Activated CD8-positive, alpha-beta memory T cell treated with anti-CD3 and anti-CD28 coated beads for 1 hour (primary cell): ENCODE measurements at places on chromosomes 3 and 15.

- DNase-seq, result no peak
These were observed 15.1 kb downstream of the MYO5C start for GRCh38 chr15:52280326-52281084.

GRCh38 chr3:160200353-160200752, 24.9 kb upstream of the C3orf80 start:
- DNase-seq, result no peak

- no peak for DNase-seq
These were observed 36.0 kb downstream of the AQR start for GRCh38 chr15:34933432-34933975.

DNA sequence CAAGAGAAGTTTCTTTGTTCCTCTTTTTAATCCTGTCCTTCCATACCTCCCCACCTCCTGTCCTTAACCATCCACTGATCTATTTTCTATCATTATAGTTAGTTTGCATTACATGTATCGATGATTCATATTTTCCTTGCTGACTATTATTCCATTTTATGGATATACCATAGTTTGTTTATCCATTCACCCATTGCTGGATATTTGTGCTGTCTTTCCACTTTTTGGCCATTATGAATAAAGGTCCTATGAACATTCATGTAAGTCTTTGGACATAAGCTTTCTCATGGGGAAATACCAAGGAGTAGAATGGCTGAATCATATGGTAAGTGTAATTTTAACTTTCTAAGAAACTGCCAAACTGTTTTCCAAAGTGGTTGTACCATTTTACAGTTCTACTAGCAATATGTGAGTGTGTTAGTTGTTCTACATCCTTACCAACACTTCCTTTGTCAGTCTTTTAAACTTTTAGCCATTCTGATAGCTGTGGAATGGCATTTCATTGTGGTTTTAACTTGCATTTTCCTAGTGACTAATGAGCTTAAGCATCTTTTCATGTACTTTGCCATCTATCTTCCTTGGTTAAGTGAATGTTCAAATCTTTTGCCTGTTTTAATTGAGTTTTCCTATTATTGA, 11.7 kb downstream of the ATP6V1A start:
- no peak for DNase-seq

DNA sequence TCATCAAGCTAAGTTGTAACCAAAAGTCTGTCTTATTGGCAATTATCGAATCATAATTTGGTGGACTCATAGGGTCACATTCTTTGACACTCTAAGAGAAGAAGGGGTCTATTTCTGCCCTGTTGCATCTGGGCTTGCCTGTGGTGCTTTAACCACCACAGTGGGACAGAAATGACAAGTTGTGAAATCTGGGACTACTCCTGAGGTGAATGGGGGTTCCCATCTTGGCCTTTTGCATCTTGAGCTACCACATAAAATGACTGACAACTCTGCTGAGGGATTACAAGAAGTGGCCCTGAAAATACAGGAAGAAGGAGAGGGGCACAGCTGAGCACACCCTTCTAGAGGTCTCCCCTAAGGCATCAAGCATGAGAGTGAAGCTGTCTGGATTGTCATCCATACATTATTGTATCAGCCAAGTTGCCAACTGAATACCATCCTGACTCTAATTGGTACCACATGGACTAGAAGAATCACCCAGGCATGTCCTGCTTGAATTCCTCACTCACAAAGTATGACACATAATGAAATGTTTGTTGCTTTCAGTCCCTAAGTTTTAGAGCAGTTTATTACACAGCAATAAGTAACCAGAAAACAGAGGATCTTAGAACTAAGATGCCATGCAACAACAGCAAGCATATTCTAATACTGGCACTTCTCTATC, 306.5 kb downstream of the ROBO1 start:
- DNase-seq, result no peak

- DNase-seq, result no peak
These were observed at the start of gene SLC9C1 for GRCh38 chr3:112293368-112294321. Gene SLC9C1 (minus strand): TSS chr3:112294216. CDS start chr3:112286791, 7,425 bp downstream.

GRCh38 chr3:179716811-179717210, 64.0 kb downstream of the USP13 start:
- DNase-seq, result no peak

- no peak for DNase-seq
These were observed 19.5 kb downstream of the MRAS start for GRCh38 chr3:138367911-138368310.

DNA sequence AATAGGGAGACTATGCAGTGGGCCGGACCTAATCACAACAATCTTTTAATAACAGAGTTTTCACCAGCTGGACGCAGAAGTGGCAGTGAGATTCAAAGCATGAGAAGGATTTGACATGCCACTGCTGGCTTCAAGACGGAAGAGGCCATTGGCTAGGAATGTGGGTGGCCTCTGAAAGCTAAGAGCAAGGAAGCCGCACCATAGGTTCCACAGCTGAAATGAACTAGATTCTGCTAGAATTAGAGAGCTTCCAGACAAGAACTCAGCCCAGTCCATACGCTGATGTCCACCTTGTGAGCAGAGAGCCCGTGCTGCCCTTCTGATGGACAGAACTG, 6.9 kb upstream of the NCBP2 start:
- DNase-seq, result no peak

DNA sequence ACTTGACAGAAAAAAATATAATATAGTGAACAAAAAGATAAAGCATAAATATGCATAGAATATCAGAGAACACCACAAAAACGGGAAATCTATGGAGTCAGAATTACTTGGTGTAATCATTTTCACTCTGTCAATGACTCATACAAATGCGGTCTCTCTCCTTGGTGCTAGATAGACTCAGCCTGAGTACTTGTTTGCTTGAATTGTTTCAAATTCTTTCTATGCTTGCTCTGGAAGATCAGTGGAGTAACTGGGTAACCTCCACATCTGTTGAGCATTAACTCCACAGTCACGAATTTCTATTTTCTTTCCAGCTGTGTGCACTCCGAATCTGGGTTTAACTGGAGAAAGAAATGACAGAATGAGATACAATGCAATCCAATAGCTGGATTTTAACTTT, 760.4 kb downstream of the ZPLD1 start:
- DNase-seq, result no peak

GRCh38 chr3:68060191-68060590, 405.8 kb upstream of the SUCLG2 start:
- DNase-seq, result no peak

GRCh38 chr3:161264852-161265251, 43.7 kb downstream of the NMD3 start:
- no peak for DNase-seq

DNA sequence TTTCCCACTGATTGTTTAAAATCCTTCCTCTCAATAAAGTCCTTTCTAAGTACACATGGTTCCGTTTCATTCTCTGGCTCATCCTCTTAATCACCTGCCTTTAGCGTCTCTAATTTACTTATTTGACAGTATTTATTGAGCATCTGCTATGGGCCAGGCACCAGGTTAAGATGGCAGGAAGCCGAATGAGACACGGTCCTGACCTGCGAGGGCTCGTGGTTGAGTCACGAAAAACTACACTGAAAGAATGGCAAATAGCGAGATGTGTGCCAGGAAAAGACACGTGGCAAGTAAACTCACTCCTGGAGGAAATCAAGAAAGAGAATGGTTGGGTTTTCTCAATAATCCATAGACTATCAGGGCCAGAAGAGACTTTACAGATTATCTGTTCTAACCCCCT, 60.9 kb downstream of the HES1 start:
- no peak for DNase-seq

DNA sequence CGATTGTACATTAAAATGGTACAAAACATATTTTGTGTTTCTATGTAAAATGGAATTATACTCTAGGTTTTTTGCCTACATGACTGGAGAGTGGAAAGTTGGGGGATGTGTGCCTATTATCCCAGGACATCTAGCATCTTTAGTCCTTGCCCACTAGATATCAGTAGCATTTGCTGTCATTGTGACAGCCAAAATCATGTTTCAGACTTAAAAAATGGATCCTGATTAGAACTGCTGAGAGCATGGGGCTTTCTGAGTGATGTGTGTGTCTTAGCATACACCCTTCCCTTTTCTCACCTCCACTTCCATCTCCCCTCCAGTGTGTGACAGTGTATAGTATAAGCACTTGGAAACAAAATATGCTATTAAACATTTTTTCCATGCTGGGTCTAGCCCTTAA, 13.3 kb downstream of the ARMC8 start:
- no peak for DNase-seq

DNA sequence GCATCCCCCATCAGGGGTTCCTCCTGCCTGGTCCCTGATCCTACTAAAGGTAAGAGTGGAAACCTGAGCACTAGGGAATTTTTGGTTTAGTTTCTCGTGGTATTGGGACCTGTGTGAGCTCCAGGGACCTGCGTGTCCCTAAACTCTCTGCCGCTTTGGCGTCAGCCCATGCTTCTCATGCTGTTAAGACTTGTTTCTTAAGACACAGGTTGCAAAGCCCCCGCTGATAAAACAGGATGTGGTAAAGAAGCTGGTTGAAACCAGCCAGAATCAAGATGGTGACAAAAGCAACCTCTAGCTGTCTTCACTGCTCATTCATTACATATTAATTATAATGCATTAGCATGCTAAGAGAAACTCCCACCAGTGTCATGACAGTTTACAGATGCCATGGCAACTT, 64.6 kb downstream of the LYZL4 start:
- DNase-seq, result no peak

DNA sequence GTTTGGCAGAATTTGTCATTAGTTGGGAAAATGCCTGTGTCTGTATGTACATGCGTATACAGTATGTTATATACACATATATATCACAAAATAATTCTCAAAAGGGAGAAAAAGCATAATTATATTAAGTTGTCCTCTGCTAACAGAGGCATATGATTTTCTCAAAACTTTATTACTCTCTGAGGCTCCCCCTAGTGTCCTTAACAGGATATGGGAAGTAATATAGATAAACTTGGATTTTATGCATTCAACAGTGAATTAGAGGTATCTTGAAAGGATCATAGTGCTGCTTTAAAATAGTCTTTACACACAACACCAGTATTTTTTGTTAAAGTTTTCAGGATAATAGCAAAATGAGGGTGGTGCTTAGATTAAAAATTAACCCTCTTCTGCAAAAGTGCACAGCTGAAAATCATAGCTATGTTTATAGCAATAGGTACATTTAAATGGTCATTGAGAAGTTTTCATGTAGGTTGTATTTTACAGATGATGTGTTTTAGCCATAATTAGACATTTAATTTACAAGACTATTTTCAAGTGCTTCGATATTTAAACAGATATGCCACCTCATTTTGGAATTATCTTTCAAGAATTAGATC, 454.0 kb upstream of the ROBO2 start:
- no peak for DNase-seq

DNA sequence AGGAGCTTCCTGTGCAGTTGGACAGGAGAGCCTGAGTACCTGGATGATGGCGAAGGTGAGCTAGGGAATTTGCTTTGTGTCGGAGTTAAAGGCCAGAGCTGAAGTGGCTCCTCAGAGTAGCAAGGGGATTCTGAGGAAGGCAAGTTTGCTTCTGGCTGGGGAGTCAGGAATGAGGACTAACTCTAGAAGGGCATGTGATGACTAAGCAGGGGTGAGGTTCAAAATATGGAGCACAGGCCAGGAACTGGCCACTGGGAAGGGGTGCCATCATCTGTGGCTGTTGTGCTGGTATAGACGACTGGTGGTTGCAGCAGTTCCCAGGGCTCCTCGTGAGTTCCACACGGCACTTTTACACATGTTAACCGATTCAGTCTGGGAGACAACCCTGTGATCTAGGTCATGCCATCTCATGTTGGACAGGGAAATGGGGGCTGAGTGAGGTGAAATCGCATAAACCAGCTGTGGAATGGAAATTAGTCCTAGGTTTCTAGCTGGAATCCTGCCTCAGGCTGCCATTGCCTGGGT, 100.8 kb downstream of the EEFSEC start:
- DNase-seq, result no peak

DNA sequence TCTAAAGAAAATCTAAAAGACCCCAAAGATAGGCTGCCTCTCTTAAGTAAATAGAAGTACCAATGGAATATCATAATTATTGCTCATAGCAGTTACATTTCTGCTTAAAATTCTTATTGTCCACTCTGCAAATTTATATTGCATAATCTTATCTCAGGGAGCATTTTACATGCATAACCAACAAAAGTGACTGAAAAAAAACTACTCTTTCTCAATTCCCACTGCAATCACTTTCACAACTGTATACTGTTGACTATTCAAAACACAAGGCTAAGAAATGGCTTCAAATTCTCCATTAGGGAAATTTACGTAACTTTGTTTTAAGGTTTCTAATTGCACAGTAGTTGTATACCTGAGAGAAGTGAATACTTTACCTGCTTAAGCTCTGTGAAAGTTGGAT, 56.3 kb downstream of the HMG20A start:
- DNase-seq, result no peak

- no peak for DNase-seq
These were observed 775.9 kb downstream of the AGBL1 start for GRCh38 chr15:86855307-86856291.

DNA sequence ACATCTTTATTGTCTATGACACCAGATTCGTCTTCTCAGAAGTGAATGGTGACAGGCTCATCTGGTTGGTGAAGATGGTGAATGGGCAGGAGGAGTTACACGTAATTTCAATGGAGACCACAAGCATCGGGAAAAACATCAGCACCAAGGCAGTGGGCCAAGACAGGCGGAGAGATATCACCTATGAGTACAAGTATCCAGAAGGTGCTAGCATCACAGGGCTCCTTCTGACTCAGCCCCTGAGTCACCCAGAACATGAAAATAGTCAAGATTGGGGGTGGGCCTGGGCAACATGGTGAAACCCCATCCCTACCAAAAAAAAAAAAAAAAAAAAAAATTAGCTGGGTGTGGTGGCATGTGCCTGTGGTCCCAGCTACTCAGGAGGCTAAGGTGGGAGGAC, 32.6 kb downstream of the TGM4 start:
- DNase-seq, result no peak

GRCh38 chr3:60854791-60855190, 396.5 kb downstream of the FHIT start:
- no peak for DNase-seq
